ENCODE measurements at places on chromosomes 1 and 21.

DNA sequence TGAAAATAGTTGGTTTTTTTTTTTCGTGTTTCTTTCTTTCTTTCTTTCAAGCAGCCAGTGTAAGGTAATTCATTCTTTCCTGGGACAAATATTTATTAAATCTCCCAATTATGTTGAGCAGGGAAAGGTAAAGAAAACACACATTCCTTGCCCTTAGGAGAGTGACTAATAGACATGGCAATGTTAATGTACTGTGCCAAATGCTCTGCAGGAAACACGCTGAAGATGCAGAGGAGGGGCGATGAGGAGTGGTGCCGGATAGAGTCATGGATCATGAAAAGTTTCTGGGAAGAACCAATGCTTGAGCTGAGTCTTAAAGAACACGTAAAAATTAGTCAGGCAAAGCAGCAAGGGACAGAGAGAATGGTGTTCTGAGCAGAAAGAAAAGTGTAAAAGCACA is 199.2 kb downstream of the DNM3 start:
- DNase-seq: no peak

DNA sequence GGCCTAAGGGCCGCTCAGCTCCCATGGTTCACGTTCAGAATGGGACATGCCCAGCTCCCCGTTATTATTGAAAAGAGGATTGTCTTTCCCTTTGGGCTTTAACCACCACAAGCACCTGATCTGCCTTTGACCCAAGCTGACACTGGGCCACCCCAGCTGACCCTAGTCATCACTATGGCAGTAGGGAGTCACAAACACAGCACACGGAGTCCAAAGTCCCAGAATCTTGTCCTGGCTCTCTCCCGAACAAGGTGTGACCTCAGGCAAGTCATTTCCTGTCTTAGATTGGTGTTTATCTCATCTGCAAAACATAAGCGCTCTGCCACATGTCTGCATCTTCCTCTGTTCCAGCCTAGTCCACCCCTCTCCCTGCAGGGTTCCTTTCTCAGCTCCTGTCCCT is 31.5 kb downstream of the IGFN1 start:
- DNase-seq: no peak

GRCh38 chr21:16322454-16322853 is 592.7 kb downstream of the USP25 start:
- DNase-seq: no peak

DNA sequence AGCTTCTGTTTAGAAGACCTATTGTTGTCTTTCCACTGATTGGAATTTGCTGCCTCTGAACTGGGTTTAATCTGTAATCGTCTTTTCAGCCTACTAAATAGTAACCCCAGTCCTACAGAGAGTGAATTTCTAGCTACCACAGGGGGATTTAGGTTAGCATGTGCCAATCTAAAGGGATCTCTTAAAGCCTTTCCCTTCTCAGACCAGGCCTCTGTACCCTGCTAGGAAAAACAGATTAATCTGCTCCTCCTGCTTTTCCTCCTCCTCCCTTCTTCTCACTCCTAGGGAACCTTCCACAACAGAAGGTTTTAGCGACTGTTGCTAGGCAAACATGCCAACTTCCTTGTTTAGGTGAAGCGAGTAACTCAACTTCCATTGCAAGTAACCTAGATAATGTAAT is 1.3 kb upstream of the RC3H1 start:
- no peak for DNase-seq

- no peak for DNase-seq
Measured at GRCh38 chr1:105608713-105609112, 1447.8 kb upstream of the PRMT6 start.

DNA sequence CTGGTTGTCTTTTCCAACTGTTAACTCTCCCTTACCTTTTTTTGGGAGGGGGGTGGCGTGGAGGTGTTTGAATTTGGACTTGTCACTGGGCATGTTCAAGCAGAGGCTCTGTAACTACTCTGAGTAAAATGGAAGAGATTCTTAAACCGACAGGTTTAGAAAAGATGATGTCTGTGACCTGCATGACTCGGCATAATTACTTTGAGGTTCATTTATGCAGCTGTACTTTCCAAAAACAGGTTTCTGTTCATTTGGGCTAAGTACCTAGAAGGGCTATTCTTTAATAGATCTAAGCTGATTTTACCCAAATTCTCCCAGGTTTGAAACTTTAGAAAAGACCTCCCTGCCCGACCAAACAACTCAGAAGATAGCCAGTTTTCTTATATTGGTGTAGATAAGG is 80.3 kb downstream of the SLC35A3 start:
- no peak for DNase-seq

DNA sequence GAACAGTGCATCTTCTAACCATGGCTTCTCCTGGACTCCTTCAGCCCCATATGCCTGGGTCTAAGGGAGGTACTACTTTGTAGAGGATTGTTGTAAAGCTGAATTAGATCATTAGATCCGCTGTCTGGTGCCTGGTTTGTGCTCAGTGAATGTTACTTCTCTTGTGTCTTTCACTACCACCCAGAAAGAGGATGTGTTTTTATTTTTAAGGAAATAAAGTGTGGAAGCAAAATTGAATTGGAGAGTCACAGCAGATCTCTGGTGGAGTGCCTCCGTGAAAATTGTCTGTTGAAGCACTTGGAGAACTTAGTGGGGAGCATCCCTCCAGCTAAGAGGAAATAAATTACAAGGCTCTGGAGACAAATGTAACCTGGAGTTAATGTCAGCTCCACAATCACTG is 101.8 kb upstream of the ARTN start:
- no peak for DNase-seq

GRCh38 chr1:212255705-212256307 is 29.4 kb upstream of the PPP2R5A start:
- no peak for DNase-seq

GRCh38 chr21:26759731-26760130 is 85.5 kb downstream of the ADAMTS1 start:
- no peak for DNase-seq

DNA sequence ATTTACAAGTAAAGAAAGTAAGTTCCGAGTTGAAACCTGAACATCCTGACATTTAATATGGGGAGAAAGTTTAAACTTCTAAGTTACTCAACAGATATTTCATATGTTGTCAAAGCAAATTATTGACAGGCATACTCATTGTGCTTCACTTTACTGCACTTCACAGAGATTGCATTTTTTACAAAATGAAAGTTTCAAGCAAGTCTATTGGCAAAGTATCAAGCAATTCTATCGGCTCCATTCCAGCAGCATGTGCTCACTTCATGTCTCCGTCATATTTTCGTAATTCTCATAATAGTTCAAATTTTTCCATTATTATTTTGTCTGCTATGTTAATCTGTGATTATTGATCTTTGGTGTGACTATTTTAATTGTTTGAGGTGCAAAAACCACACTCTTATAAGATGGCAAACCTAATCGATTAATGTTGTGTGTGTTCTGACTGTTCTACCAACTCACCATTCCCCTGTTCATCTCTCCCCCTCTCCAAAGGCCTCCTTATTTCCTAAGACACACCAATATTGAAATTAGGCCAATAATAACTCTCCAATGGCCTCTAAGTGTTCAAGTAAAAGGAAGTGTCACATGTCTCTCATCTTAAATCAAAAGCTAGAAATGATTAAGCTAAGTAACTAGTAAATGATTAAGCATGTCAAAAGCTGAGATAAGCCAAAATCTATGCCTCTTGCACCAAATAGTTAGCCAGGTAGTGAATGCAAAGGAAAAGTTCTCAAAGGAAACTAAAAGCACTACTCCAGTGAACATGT is 68.2 kb upstream of the BCL9 start:
- no peak for DNase-seq

DNA sequence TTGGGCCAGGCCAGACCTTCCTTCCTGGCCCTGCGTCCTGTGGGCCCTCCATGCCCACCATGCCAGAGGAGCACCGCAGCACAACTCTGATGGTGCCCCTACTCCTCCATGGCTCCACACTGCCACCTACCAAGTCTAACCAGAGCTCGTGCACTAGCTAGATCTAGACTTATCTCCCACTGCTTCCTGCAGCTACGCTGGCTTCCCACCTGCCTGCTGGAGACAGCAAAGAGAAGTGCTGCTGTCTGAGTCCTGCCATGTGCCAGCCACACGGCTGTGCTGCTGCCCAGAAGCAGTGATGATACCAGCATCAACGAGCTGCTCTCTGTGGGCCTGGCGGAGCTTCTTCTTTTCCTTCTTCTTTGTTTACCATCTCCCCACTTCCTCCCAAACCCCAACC is 4.5 kb downstream of the GUCA2B start:
- no peak for DNase-seq

GRCh38 chr1:52032785-52033131 is 852 bp downstream of the KTI12 start:
- peak; percentile 27 for DNase-seq

DNA sequence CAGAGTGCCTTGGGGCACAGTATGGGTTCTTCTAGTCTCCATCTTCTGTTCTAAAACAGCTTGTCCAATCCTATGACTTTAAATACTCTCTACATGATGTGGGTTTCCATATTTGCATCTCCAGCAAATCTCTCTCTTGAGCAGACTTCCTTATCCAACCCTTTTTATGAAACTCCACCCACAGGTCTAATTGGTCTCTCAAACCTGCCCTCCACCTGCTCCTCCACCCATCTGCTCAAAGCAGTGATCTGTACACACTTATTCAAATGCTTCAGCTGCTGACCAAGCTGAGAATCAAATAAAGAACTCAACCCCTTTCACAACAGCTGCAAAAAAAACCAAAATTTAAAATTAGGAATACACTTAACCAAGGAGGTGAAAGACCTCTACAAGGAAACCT is 11.5 kb downstream of the MCOLN2 start:
- no peak for DNase-seq

- DNase-seq: no peak
Measured at GRCh38 chr21:33949516-33950430, 34.2 kb upstream of the ATP5PO start.

GRCh38 chr1:156438278-156438987 is 62.1 kb downstream of the MEF2D start:
- DNase-seq: no peak

GRCh38 chr1:64892576-64893573 is 73.5 kb downstream of the JAK1 start:
- DNase-seq: no peak

DNA sequence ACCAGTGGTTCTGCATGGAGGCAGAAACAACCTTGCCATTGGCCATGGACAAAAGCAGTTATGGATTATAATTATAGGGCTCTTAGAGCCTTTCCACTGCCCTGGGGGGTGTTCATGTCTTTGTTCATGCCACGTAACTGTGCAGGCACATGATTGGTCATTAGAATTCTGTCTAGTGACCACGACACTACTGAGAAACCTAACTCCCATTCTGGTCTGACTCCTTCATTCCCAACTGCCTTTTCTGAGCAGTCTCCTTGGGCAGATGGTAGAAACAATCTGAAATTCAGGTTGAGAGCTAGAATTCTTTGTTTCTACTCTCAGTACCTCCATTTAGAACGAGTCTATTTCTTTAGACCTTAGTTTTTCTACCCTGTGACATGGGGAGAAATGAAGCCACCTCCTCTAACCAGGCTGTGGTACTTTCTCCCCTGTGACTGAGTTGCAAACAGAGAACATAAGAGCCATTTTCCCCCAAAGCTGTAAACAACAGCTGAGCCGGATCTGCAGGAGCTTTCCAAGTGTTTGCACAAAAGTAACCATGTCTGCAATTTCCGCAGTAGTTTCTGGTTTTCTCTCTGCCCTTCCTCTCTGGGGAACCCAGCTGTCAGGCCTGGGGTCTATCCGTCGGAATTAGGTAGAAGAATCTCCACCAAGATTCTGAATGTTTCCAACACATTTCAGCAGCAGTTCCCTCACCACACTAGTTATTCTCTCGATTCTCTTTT is 37.7 kb upstream of the IPO9 start:
- DNase-seq: no peak
